ENCODE measurements at places on chromosomes 1 and 21.

- DNase-seq: no peak
Observed at GRCh38 chr1:116127848-116128540, 16.8 kb downstream of the MAB21L3 start.

DNA sequence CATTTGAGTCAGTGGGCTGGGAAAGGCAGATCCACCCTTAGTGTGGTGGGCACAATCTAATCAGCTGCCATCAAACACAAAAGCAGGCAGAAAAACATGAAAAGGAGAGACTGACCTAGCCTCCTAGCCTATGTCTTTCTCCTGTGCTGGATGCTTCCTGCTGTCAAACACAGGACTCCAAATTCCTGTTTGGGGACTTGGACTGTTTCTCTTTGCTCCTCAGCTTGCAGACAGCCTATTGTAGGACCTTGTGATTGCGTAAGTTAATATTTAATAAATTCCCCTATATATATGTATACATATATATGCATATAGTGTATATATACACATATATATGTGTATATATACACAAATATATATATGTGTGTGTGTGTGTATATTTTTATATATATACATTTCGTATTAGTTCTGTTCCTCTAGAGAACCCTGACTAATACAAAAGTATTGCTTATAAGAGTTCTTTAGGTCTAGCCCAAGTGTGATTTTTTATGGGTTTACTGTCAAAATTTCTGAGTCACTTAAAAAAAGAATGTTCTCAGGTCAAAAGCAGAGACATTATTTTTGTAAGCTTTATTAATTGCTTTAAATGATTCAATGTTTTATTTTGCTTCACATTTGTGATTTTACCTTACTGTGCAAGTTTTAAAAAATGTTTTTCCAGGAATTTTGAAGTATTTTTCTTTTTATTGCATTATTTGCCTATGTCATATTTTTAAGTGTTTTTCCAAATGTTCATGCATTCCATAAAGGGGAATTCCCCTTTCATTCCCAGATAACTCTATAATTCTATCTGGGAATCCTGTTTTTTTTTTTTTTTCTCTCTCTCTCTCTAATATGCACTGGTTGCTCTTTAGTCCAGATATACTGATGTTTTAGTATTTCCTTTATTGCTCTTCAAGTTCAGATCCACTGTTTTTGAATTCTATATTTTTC, 92.1 kb upstream of the ADAMTS5 start:
- no peak for DNase-seq

GRCh38 chr1:206949208-206949607, 2.9 kb upstream of the PIGR start:
- no peak for DNase-seq

DNA sequence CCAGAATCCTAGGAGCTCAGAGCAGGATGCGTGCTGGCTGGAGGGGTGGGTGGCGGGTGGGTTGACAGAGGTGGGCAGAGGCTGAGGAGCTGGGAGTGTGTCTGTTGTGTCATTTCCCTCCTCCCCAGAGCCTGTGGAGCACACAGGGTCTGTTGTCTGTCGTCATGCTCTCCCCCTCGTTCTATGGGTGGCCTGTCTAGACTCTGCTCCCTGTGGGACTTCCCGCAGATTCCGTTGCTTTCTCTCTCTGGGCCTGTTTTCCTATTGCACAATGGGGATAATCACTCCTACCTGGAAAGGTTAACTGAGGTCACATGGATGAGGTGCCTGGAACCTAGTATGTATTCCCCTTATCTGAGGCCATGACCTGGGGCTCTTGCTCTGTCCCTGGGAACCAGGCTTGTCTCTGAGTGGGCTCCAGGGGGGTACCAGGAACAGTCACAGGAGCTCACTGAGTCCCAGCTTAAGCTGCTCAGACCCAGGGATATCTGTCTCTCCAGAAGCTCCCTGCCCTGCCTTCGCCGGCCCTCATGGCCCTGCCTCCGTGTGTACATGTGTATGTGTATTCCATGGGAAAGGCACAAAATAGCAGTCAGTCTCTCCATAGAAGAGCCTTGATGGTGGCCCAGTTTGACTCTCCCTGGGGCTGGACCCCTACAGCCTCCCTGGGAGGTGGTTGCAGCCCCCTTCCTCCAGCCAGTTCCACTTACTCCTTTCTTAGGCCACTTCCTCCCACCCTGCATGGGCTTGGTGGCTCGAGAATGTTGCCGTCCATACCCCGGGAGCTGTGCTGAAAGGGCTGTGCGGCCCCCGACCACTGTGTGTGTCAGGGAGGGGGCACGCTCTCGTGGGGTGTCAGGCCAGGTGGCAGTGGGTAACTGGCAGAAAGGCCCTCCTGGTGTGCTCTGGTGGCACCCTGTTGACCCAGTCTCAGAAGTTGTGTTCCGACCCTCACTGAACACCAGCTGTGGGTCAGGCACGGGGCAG, 17.9 kb downstream of the PTPRF start:
- peak; percentile 44 for DNase-seq

- DNase-seq: no peak
Observed at GRCh38 chr1:23804183-23804835, 3.8 kb upstream of the GALE start.

GRCh38 chr21:37251294-37251634, 15.9 kb downstream of the VPS26C start:
- no peak for DNase-seq
